Cortex of kidney (tissue), 1 donor: ENCODE measurements at places on chromosomes 11 and 22.

DNA sequence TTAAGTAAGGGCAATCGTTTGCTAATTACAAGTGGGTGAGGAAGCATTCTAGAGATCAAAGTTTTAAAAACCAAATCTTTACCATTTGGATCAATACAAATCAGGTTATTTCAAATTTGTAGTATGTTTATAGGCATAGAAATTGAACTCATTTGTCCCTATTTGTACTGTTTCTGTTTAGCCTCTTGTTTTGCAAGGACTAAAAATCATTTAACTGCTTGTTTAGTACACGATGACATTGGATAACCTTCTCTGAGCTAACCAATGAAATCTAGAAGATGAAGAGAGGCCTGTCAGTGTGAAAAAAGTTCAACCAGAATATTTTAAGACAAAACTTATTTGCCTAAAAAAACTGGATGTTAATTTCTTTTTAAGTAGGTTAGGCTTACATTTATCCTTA lies 40.0 kb downstream of the ZC3H12C start:
- no peak for DNase-seq

DNA sequence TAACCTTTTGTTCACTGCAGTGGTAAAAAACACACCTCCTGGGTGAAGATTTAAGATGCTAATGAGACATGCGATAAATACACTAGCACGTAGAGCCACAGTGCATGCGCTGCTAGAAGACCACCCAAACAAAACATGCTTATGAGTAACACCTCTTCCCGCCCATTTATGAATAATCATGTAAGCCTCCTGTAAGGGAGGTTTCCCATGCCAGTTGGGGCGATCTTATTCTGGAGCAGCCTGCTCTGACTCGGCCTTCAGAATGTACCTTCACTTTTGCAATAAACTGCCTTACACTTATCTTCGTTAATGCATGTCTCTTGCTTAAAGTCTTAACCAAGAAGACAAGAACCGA lies 18.1 kb upstream of the SCARF2 start:
- no peak for DNase-seq

DNA sequence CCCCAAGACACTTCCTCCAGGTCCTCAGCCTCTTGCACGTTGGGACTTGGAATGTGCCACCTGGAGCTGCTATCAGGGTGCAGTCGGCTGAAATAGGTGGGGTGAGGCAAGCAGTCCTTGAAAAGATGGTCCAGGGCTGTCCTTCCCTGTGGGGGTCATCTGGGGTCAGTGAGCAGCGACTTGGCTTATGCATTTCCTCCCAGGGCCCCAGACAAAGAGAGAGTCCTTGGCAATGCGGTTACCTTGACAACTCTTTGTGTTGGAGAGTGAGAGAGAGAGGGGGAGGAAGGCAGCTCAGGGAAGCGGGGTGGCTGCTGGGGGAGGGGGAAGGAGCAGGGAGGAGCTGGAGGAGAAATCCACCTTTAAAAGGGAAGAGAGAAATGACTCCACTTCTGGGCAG lies 93.8 kb downstream of the MIAT start:
- no peak for DNase-seq

GRCh38 chr22:37210041-37210803 lies 2.1 kb downstream of the SSTR3 start:
- DNase-seq, result no peak
